ENCODE measurements at places on chromosomes 6 and 20. TPM values are rescaled to one million over a fixed set of nuclear protein-coding genes. Genes with fewer than 3 reads are reported as not detected.
A peak's percentile ranks its signal among the peaks of the same experiment; 100 is the strongest.

DNA sequence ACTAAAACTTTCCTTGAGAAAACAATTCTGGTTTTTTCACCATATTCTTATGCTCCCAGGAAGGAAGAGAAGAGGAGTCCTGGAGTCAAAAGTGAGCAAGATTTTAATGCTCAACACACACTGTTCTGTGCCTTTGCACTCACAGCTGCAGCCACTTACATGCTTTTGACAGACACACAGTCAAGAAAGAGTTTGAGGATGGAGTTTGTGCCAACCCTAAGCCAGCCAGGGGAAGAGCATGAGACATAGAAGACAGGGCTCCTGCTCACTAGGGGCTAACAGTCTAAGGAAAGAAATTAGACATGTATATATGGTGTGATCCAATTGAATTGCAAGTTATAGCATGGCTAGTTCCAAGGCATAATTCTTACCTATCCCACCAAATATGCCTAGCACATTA lies 37.1 kb upstream of the IL17A start:
- DNase-seq, result no peak

- peak; percentile 69 for DNase-seq
Observed at GRCh38 chr6:27312146-27312949, at the start of gene POM121L2. POM121L2 (minus strand) TSS chr6:27312273; CDS start chr6:27312170, 103 bp downstream.

The CUL9 gene
- 42.7 TPM for polyA plus RNA-seq

DNA sequence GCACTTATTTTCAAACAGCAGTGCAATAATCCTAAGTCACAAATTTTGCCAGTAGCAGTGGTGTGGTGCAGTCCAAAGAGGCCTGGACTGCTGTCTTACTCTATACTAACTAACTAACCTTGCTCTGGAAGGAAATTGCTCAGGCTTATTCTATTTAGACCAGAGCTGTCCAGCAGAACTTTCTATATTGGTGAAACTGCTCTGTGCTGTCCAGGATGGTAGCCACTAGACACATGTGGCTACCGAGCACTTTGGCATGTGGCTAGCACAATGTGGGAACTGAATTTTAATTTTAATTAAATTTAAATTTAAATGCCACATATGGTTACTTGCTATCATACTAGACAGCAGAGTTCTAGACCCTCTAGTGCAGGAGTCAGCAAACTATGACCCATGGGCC lies 27.1 kb upstream of the FBXO9 start:
- DNase-seq, result no peak

The OR5V1 gene
- polyA plus RNA-seq, result not detected

DNA sequence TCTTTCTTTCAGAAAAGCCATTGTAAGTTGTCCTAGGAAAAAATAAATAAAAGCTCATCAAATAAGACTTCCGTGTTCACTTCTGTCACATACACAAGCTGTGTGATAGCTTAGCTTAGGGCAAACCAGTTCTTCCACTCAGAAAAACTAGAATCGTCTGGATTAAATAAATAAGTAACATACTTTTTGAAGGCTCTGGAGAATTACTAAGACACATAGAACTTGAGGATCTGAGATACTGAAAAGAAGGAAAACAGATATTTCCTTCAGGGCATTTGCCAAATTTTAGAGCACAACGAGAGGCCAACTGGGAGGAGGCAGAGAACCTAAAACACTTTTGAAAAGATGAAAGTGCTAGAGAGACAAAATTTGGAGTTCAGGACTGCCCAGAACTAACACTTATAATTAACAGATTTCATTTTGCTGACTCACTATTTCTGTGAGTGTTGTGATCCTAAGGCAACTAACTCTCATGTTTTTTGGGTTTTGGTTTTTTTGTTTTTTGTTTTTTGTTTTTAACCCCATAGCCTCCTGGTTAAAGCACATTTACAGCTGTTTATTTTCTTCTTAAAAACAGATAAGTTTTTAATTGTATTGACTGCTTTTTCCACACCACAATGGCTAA lies 38.7 kb upstream of the THEMIS start:
- peak; percentile 37 for DNase-seq

DNA sequence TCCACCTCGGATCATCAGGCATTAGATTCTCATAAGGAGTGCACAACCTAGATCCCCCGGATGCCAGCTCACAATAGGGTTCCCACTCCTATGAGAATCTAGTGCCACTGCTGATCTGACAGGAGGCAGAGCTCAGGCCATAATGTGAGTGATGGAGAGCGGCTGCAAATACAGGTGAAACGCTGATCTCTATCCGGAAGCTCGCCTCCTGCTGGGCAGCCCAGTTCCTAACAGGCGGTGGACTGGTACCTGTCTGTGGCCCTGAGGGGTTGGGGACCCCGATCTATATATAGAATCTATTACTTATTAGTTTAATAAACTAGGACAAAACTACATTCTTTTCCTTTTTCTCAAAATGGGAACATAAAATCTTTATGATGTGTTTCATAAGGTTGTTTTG lies 741.9 kb downstream of the RFPL4B start:
- DNase-seq, result no peak

GRCh38 chr20:45378191-45378590 lies at the start of gene TP53TG5:
TP53TG5 (minus strand) TSS chr20:45378325; CDS start chr20:45378236, 89 bp downstream.
- no peak for DNase-seq
